Omental fat pad (tissue), 4 donors: ENCODE measurements at places on chromosomes 1 and 21. TPM values are rescaled to one million over a fixed set of nuclear protein-coding genes. Genes with fewer than 3 reads are reported as not detected.

- no peak for DNase-seq
These were observed 353.4 kb upstream of the PLXNA2 start for GRCh38 chr1:208597571-208597970.

DNA sequence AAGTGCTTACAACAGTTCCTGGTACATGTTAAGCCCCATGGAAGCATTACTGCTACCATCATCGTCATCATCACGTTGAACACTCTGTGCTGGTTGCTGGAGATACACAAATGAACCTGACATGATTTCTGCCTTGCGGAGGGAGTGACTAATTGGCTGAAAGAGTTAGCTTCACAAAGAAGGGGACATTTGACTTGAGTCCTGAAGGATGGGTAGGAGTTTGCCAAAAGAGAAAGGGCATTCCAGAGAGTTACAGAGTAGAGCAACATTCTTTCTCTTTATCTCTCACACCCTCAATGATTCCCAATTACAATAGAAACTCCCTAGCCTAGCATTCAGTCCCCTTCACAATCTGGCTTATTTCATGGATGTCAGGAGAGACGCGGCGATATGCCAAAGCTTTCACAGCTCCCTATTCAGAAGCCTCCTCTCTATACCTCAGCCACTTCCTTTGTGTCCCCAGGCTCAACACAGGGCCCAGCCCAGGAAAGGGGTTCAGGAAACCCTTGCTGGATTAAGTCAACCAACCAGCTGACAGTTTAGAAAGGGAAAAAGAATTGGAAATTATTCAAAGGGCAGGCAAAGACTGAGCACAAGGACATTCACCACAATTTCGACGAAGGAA, 38.0 kb downstream of the SLC1A7 start:
- no peak for DNase-seq

GRCh38 chr1:6360117-6360496, 33.5 kb downstream of the ACOT7 start:
- DNase-seq, result no peak

Gene TMEM82
- not detected for total RNA-seq

- no peak for DNase-seq
These were observed 543.6 kb upstream of the B3GALT2 start for GRCh38 chr1:193730017-193730416.

GRCh38 chr1:2982615-2983318, 38.5 kb upstream of the ACTRT2 start:
- DNase-seq, result no peak

- DNase-seq, result no peak
These were observed 2.6 kb downstream of the FUCA1 start for GRCh38 chr1:23865543-23865930.

DNA sequence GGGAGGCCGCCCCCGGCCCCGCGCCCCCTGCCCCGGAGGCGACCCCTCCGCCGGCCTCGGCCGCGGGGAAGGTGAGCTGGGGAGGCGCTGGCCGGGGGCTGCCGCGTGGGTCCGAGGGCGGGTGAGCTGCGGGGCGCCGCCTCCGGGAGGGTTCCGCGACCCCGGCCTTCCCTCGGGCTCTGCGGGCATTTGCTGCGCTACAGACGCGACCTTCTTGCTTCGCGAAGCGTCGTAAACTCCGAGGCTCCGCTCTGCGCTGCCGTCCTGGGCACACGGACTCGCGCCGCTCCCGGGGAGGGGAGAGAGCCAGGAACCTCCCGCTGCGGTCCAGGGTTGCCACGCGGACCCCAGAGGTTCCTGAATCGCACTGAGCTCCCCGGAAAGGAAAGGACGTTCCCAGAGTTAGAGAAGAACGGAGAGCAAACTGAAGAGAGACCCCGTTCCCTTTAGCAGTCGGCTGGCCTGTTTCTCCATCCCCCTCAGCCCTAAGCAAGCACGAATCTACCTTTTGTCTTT, 345 bp downstream of the SLX9 start:
- DNase-seq, result no peak

Gene TADA1
- total RNA-seq, result 5.9 TPM

DNA sequence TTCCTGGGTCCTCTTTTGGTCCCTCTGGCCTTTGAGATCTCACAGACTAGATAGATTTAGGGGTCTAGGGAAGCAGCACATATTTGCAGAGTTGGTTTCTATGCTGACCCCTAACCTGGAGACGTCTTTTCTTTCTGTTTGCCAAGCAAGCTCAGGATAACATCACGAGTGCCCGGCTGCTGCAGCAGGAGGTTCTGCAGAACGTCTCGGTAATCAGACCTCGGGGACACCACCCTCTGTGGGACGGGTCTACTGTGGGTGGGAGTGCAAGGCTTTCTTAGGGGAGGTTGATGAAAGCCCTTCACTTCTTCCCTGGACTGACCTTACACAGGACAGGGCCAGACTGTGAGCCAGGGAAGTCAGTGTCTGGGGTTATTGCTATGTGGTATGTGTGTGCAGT, 2.9 kb downstream of the IL24 start:
- no peak for DNase-seq

DNA sequence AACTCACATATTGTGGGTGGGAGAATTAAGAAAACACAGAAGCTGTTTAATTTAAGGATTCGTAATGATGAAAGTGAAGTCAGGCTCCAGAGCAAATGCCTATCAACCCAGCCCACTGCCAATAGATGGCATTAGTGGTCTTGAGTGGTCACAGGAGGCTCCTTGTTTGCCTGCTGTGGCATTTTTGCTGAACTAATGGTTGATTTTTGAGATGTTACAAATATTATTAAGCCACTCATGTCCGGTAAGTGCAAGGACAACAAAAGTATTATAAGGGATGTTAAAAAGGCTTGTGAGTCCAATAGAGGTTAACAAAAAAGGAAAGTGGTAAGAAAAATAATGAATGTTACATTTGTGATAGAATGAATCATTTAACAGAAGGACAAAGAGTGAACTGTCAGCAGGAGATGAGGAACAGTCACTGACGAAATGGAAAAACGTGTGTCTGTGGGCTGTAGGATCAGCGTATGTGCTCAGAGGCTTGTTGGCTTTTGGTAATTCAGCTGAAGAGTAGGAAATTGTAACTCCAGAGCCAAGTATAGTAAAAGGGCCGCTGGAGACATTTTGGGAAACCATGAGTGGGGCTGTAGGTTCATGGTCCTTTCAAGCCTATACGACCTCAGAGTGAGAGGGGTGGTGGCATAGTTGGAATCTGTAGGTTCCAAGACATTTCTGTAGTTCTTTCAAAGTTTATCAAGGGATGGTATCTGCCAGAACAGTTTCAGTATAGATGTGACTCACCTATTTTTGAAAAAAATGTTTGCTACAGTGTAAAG, 11.2 kb downstream of the SFT2D2 start:
- no peak for DNase-seq

GRCh38 chr1:246032984-246033383, 474.1 kb downstream of the SMYD3 start:
- DNase-seq, result no peak

Gene PLA2G2F
- not detected for total RNA-seq

Gene HAO2
- total RNA-seq, result not detected

DNA sequence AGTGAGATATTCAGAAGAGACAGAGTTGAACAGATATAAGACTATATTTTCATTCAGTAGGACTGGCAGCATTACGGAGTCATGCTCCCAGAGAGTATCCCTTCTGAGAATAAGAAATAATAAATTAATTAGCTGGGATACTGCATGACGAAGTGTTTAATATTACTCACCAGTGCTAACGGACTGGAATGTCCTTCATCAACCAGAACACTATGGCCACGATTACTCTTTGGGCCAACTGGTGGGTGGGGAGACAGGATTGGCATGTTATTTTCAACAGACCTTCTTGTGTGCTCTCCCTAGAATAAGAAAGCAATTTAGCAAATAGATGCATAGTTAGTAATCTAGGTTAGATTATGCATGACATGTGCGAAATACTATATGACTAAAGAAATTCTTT, 32.4 kb downstream of the ERICH3 start:
- DNase-seq, result no peak

DNA sequence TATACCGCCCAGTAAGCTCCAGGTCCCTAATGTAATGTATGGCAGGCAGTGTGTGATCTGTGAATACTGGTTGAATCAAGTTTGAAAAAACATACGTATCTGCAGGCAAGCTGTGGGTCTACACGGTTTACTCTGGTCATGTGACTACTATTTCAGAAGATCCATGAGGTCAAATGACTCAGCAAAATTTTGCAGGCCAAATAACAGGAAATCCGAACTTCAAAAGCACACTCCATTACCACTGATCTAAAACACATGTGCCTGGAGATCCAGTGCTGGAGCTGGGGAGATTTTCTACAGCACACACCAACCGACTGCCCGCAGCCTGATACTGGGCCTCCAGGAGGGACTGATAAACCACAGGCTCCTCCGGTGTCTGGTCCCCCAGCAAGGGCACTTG, 64.5 kb upstream of the SLC44A3 start:
- no peak for DNase-seq

Gene COL11A1
- 0.65 TPM for total RNA-seq

- no peak for DNase-seq
These were observed 174.3 kb downstream of the ADGRL2 start for GRCh38 chr1:81974883-81975555.

Gene HOOK1
- 10.0 TPM for total RNA-seq

Gene PTPN22
- total RNA-seq, result 3.3 TPM

DNA sequence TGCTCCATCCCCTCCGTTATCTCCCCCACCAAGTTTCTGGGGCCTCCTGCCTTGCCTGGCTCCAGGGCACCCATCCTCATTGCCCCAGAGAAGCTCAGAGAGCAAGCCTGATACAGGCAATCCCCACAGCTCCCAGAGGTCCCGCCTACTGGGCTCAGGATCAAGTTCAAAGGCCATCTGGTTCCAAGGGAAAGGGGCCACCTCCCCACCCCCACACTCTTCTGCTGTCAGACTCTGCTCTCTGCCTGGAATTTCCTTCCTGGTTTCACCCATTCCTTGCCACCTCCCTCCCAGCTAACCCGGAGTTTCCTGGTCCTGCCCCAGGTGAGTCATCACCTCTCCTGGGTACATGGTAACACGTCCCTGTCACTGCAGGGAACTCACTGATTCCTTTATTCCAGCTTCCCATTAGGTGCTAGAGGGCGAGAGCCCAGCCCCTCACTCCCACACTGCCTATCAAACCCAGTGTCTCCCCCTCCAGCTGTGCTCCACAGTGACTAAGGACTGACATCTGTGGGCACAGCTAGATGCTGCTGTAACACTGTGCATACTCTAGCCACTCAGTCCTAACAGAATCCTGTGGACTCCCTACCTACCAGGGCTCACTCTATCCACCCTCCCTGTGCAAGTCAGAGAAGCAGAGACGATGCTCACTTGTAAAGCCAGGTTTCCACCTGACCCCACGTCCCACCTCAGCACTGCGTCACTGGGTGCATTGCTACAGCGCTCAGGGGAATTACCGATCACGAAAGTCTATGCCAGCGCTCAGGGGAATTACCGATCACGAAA, 21.8 kb downstream of the RSPH1 start:
- no peak for DNase-seq

Gene FNDC5
- 3.0 TPM for total RNA-seq

Gene KIRREL1
- total RNA-seq, result 67.0 TPM

Gene KRTAP10-1
- total RNA-seq, result not detected

DNA sequence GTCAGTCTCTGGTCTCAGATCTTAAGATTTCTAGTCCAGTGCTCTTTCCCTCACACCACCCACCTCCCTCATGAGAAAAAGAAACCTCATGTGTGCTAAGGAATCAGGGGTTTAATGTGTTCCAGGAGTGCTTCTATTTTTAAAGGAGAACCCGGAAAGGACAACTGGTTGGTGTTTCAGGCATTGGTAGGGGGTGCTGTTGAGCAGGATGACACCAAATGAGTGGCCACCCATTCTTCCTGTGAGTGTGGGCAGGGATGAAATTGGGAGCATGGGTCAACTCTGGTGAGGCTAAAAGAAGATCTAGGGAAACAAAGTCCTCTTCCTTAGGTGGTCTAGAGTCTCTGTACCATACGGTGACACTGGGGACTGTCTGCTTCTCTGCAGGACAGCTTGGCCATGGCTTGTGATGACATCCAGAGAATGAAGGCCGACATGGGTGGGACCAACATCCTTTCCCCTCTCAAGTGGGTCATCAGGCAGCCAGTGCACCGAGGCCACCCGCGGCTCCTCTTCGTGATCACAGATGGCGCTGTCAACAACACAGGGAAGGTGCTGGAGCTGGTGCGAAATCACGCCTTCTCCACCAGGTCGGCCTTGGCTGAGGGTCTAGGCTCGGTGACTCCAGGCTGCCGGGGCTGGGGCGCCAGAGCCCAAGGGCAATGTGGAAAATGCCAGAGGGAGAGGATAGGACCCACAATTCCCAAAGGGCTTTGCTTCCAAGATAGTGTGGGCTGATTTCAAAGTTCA, 39.3 kb downstream of the VWA5B1 start:
- no peak for DNase-seq

Gene C1orf115
- total RNA-seq, result 27.4 TPM

DNA sequence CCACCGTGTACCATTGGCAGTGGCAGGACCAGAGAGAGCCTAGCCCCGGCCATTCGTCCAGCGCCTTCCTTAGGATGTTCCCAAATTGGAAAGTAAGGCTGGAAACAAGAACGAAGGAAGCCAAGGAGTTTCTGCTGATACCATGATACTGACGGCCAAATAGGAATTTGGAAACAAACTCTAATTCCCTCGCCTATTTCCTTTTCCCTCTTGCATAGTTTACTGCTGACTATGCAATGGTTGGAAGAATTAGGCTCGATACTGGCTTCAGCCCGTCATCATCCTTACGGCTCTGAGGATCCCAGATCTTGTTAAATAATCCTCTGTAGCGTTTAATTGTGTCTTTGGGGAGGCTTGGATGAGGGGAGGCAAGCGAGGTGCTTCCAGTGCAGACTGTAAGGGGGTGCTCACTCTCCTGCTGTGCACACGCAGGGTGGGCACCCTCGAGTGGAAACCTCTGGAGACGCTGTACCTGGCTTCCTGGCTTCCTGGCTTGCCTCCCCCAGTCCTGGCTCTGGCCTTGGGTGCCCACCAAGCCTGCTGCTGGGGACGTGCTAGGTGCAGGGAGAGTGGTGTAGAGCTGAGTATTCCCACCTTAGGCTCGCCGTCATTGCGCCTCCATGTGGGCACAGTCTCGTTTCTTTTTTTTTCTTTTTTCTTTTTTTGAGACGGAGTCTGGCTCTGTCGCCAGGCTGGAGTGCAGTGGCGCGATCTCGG, 27.4 kb upstream of the CAMTA1 start:
- no peak for DNase-seq

- no peak for DNase-seq
These were observed 590 bp downstream of the FOXJ3 start for GRCh38 chr1:42334240-42335049.

DNA sequence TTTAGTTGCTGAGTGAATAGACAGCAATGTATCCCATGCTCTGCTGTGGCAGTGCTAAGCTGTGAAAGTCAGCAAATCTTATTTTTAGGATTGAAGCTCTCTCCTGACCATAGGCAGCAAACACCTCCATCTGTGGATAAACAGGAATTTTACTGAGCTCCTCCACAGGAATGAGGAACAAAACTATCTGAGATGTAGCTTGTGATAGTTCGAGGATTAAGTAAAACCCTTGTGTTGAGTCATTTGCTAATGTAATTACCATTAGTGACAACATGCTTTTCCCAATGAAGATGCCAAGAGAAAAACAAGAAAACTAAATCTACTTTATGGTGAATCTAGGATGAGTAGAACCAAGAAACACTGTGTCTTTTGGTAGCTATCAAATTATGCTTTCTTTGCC, 122.7 kb downstream of the CLEC20A start:
- no peak for DNase-seq

Gene GNAT2
- not detected for total RNA-seq
